ENCODE measurements at places on chromosomes 4 and X.

DNA sequence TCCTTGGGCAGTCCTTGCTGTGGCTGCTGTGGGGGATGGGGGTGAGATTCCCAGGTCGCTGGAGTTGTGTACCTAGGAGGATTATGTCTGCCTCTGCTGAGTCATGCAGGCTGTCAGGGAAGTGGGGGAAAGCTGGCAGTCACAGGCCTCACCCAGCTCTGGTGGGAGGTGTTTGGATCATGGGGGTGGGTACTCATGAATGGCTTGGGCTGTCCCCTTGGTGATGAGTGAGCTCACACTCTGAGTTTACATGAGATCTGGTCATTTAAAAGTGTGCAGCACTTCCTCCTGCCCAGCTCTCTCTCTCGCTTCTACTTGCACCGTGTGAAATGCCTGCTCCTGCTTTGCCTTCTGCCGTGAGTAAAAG lies 24.6 kb upstream of the PDLIM3 start:
- DNase-seq = no peak

DNA sequence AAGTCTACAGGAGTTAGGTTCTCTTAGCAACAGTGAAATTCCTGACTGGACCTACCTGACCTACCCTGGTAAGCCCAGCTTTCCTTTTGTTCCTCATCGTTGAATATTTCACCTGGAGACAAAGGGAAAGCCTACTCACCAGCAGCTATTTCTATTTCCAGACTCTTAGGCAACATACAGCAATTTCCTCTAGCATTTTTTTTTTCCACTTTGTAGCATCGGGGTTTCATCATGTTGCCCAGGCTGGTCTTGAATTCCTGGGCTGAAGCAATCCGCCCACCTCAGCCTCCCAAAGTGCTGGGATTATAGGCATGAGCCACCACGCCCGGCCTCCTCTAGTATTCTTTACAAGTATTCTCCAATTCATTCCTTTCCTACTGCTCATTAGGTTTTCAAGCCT lies 6.8 kb upstream of the S100G start:
- no peak for DNase-seq

GRCh38 chr4:112559053-112559452 lies 43.1 kb upstream of the NEUROG2 start:
- no peak for DNase-seq

- no peak for DNase-seq
These were observed 233.9 kb downstream of the PTTG2 start for GRCh38 chr4:38194047-38194602.

GRCh38 chr4:106284227-106284626 lies 31.8 kb downstream of the TBCK start:
- DNase-seq = no peak

DNA sequence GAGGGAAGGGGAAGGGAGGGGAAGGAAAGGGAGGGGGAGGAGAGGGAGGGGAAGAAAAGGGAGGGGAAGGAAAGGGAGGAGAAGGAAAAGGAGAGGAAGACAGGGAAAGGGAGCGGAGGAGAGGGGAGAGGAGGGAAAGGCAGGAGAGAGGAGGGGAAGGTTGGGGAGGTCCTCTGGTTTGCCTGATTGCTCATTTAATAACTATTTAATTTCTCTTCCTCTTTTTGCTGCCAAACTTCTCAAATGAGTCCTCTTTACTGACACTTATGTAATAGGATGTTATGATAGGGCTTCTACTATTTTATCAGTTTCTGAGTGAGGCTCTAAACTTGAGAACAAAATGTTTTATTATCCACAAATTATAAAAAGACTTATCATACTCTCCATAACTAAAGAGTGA lies 35.4 kb upstream of the PPA2 start:
- no peak for DNase-seq

- DNase-seq = no peak
These were observed 1837.0 kb upstream of the PCDH7 start for GRCh38 chr4:28883211-28883610.

DNA sequence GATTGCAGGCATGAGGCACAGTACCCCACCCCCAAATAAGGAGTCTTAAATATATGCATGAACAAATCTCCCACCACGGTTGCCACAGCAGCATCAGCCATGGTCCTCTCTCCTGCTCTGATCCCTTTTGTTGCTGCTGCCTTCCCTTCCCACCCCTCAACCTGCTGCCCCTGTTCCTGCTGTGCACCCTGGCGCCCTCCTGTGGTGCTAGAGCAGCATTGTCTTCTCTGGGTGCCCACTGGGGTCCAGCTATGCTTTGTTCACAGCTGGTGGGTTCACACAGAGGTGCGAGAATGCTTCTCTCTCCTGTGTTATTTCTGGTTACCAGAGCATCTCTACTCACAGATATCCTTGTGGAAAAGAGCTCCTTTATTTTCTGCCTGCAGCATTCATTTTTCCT lies 116.2 kb downstream of the GATB start:
- no peak for DNase-seq

DNA sequence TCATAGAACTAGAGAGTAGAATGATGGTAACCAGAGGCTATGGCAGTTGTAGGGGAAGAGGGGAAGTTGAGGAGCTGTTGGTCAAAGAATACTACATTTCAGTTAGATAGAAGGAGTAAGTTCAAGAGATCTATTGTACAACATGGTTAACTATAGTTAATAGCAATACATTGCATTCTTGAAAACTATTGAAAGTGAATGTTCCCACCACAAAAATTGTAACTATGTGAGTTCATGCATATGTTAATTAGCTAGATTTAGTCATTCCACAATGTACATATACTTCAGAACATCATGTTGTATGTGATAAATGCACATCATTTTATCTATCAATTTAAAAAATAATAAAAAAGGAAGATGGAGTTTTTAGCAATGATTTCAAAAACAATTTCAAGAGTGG lies 125.3 kb upstream of the IL15 start:
- DNase-seq = no peak

DNA sequence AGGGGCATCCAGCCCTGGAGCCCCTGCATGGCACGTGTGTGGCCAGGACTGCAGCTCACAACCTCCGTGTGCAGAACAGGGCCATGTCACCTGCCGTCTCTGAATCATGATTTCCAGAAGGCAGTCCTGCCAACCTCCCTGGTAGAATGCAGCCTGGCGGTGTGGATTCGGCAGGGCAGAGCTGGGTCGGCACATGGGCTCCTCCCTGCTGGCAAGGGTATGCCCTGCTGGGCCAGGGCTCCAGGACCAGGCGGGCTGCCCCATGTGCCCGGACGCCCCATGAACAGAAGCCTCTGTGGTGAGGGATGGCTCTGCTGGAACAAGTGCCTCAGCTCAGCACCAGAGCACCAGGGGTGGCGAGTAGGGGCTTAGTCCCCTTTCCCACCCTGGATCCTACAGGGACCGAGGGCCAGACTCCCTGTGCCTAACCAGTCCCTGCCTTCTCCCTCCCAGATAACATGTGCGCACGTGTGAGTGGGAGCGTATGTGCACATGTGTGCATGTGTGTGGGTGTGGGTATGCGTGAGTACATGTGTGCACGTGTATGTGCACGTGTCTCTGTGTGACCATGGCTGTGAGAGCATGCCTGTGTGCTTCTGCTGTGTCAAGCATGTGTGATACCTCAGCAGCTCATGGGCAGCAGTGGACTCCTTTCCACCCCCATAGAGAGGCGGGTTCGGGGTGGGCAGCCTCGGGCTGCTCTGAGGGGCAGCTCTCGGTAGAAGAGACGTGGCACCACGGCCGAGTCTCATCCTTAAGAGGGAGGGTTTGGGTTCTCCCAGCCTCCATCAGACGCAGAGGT lies 10.3 kb upstream of the MXD4 start:
- no peak for DNase-seq

GRCh38 chr4:110797486-110797885 lies 174.6 kb upstream of the PITX2 start:
- DNase-seq = no peak

DNA sequence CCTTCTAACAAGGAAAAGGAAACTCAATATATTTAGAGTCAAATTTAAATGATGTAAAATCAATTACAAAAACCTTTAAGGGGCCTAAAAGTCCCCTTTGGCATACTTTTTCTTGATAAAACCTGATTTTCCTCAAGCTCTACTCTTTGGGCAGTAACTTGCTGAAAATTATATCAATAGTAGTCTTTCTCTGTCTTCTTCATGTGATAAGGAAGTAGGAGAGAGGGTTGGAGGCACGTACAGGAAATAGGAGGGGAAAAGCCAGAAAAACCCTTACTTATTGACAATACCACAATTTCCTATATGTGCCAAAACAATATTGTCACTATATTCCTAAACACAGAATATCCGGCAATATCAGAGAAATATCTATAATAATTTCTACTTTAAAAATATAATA lies 9.6 kb downstream of the RHOH start:
- no peak for DNase-seq

DNA sequence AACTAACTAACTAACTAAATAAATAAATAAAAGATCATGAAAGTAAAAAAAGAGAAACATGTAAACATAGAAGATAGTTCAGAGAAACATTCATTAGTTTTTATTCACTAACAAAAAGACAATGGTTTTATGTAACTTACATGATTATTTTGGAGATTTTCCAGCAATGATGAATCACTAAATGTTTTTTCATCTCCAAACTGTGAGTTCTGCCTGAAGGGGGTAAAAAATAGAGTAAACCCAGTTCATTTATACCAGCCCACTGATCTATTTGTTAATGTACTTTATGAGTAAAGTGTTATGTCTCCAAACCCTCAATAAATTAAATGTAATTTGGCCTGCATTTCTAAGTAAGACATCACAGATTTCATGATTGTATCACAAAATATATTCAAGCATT lies 101.1 kb downstream of the ATP8A1 start:
- DNase-seq = no peak

- DNase-seq = peak; percentile 0
These were observed 4.3 kb upstream of the KCNE5 start for GRCh38 chrX:109629310-109629709.

GRCh38 chr4:122131562-122132157 lies 20.5 kb upstream of the BLTP1 start:
- no peak for DNase-seq

DNA sequence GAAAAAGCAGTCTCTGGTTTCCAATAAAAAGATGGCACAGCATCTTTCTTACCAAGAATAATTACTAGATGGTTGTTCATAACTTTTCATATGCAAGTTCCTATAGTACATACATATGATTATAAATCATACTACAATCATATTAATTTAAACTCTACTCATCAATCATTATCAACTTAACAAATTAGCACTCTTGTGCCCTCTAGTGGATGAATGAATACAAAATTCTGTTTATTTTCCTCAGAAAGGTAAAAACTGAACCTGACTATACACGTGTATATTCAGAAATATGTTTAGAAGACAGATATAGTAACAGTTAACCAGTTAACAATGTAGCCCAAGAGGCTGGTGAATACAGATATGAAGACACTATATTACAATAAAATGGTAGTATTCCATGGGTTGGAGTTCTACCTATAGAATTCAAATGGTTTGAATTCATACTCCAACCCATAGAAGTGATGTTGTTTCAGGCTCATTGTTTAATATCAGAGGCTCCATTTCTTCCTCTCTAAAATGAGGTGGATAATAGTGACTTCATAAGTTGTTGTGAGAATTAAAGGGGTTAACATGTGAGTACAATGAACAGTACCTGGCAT lies 100.0 kb downstream of the ADAMTS3 start:
- DNase-seq = no peak

GRCh38 chr4:168361365-168362024 lies 42.9 kb upstream of the DDX60 start:
- DNase-seq = no peak

- DNase-seq = no peak
These were observed 26.8 kb upstream of the UGT2B4 start for GRCh38 chr4:69522554-69522953.

- DNase-seq = peak; percentile 58
These were observed 129.3 kb upstream of the FAM9B start for GRCh38 chrX:9163214-9163709.

DNA sequence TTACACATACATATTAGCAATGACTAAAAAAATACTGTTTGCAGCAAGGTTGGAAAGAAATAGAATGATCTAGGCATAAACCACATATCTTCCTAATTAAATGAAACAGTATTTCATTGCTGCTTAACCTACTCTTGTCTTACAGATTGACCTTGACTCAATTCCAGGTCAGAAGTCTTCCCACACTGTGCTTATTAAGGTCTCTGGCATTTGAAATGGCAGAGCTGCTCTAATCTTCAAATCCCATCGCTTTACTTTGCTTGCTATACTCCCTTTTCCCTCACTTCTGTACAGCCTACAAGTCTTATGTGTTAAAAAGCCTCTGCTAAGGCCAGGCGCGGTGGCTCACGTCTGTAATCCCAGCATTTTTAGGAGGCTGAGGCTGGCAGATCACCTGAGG lies 424.5 kb downstream of the RPA4 start:
- no peak for DNase-seq

DNA sequence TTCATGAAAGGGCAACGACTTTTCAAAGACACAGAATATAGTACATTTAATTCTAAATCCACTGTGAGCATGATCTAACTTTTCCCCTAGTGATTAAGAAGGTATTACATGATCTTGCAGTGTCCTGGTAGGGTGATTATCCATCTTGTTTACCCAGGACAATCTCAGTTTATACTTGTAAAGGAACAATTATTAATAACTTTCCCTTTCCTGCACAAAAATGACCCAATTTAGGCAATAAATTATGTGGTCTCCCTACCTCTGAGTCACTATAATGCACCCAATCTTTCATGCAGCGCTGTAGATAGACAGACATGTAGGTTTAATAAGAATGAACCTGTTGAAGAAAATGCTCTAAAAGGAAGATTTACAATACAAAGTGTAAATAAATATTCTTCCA lies 22.7 kb downstream of the UNC5C start:
- DNase-seq = no peak

DNA sequence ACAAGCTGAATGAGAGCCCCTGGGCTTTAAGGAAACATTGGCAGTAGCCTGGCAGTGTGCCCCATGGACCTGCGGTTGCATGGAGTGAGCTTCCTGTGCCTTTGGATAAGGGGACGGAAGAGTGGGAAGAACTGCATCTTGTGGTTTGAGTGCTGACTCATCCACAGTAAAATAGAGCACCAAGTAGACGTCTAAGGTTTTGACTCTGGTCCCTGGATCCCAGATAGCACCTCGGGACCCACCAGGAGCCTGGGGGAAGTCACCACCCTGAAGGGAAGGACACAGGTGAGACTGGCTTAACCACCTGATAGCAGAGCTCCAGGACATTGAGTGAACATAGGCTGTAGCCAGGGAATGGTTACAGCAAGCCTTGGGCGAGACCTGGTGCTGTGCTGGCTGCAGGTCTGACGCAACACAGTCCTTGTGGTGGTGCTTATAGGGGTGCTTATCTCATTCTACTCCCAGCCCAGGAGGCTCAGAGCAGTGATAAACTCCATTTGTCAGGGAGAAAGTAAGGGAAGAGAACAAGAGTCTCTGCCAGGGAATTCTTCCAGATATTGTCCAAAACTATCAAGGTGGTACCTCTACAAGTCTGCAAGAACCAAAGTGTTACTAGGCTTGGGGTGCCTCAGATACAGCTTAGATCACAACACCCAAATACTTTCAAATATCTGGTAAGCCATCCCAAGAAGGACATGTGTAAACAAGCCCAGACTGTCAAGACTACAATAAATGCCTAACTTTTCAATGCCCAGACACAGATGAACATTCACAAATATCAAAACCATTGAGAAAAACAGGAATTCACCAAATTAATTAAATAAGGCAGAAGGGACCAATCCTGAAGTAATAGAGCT lies 123.6 kb upstream of the TET2 start:
- no peak for DNase-seq

GRCh38 chrX:74321191-74321590 lies 17.2 kb downstream of the ZCCHC13 start:
- DNase-seq = no peak
